ENCODE measurements at places on chromosomes 4 and X.

GRCh38 chrX:25343060-25343459, 327.3 kb upstream of the ARX start:
- DNase-seq = no peak

- DNase-seq = no peak
Measured at GRCh38 chr4:133146574-133147241, 2.4 kb upstream of the PCDH10 start.

DNA sequence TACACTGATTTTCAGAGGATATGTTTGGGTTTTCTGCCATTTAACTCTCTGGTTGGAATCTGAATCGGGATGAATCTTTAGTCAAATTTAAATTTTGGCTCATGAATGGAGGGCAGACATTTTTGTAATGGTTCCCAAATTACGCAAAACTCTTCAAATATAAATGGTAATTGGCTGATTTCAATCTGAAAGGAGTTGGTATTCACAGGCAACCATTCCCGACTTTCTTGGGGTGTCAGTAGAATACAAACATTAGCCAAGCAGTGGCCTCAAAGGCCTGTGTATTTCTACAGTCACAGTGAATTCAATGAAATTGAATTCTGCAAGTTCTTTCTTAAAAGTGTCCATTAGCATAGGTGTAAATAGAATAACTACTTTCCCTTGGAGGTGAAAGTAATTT, 668.8 kb upstream of the PRKX start:
- DNase-seq = no peak

DNA sequence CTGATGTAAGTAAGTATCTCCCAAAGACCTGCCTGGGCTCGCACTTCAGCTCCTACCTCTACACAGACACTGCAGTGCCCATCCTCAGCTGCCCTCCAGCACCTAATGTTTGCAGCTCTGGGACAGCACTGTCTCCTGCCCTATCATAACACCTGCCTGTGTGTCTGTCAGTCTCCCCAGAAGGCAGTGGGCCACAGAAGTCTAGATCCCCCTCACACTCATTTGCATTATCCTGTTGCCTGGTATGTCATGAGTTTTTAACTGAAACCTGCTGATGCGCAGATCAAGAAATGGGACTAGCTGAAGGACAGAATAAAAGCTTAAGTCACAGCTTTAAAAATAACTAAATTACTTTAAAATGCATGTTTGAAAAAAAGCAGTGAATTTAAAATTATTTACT, 43.0 kb downstream of the LRP2BP start:
- no peak for DNase-seq

GRCh38 chr4:28518561-28519165, 1658.0 kb downstream of the STIM2 start:
- no peak for DNase-seq

DNA sequence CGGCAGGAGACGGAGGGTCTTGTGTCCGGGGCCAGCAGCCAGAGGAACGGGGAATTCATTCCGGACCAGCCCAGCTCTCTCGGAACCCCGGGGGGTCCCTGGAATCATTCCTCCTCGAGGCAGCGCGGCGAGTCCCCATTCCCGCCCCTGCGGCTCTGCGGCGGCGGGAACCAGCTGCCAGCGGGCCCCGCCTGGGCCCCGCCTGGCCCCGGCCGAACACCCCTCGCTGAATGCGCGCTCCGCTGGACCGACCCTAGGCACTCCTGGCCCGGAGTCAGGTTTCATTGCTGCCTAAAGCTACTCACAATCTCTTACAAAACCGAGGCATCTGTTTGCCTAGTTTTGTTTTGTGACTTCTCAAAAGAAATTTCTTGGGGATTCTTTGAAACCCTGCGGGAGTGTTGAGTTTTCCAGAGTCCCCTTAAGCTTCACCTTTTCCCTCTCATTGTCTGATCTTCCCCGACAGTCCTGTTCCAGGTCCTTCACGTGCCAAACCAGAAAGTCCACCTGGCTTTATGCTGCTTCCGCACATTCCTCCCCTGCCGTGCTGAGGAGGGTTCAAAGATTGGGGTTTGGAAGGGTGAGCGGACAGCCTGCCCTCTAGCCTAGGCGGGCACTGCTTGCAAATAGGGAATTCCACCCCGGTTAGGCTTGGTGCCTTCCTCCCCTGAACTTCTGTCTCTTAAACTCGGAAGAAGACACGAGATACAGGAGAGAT, 789 bp downstream of the ARHGAP10 start:
- DNase-seq = no peak

- DNase-seq = no peak
Measured at GRCh38 chr4:170026253-170027021, at the start of gene MFAP3L. TSS of gene MFAP3L (minus strand) at chr4:170026395. CDS start at chr4:170005877, 20,518 bp downstream.

GRCh38 chr4:95044324-95044837, 286.6 kb downstream of the BMPR1B start:
- DNase-seq = no peak

DNA sequence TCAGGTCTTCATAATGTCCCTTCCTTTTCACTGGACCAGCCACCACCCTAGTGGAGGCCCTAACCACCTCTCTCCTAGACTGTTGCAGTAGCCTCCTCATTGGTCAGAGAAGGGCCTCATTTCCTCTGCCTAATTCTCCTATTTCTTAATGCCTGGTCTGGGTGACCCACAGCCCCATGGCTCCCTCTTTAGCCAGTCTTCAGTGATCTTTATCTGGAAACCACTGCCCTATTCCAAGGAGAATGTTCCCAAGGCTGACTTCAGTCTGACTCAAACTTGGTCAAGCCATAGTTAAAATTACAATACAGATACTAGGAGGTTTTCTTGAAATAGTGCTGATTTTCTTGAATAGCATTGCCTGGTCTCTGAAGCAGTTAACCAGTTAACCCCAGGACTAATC, 53.6 kb upstream of the PRPS1 start:
- no peak for DNase-seq

- peak; percentile 93 for DNase-seq
Measured at GRCh38 chr4:85607624-85608023, 132.7 kb downstream of the ARHGAP24 start.

DNA sequence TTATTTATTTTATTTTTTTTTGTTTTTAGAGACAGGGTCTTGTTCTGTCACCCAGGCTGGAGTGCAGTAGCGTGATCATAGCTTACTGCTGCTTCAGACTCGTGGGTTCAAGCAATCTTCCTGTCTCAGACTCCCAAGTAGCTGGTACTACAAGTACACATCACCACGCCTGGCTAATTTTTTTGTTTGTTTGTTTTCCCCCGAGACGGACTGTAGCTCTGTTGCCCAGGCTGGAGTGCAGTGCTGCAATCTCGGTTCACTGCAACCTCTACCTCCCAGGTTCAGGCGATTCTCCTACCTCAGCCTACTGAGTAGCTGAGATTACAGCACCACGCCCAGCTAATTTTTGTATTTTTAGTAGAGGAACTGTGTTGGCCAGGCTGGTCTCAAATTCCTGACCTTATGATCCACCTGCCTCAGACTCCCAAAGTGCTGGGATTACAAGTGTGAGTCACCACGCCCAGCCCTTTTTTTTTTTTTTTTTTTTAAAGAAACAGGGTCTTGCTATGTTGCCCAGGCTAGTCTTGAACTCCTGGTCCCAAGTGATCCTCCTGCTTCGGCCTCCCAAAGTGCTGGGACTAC, 32.2 kb downstream of the COPS4 start:
- no peak for DNase-seq

DNA sequence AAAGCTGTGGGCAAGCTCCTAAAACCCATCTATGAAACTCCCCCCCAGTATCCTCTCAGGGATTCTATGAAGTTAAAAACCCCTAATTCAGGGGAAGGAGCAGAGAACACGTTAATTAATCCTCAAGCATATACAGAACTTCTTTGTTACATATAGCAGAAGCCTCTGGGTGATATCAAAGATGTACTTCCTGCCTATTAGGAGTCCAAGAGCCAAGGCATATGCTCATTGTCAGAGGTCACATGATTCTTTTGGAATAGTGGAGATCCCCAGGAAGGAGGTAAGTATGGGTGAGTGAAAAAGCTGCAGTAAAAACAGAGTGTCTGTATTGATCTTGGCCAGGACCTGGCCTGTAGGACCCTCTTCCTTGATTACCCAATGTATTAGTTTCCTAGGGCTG, 2.9 kb upstream of the SPARCL1 start:
- no peak for DNase-seq

DNA sequence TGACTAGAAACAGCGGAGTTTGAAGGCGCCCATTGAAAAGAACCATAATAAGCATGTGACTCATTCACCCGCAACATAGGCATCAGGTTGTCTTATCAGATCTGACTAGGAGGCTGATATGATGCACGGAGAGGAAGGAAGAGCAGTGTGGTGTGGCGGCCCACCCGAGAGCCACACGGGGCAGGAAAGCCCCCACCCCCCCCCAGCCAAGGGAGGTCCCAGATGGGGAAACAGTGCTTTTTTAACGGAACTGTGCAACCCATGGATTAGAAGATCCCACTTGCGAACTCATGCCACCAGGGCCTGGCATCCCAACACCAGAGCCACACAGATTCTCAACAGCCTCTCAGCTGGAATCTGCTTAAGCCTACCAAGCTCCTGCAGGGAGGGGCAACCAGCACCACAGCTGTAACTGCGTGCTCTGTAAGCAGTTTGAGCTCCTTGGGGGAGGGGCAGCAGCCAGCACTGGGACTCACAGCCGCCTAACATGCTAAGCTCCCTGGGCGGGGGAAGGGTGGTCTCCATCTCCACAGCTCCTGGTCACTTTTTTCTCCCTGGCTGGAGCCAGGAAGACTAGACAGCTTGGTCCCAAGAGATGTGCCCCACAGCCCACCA, 466.2 kb downstream of the PDGFC start:
- DNase-seq = no peak

DNA sequence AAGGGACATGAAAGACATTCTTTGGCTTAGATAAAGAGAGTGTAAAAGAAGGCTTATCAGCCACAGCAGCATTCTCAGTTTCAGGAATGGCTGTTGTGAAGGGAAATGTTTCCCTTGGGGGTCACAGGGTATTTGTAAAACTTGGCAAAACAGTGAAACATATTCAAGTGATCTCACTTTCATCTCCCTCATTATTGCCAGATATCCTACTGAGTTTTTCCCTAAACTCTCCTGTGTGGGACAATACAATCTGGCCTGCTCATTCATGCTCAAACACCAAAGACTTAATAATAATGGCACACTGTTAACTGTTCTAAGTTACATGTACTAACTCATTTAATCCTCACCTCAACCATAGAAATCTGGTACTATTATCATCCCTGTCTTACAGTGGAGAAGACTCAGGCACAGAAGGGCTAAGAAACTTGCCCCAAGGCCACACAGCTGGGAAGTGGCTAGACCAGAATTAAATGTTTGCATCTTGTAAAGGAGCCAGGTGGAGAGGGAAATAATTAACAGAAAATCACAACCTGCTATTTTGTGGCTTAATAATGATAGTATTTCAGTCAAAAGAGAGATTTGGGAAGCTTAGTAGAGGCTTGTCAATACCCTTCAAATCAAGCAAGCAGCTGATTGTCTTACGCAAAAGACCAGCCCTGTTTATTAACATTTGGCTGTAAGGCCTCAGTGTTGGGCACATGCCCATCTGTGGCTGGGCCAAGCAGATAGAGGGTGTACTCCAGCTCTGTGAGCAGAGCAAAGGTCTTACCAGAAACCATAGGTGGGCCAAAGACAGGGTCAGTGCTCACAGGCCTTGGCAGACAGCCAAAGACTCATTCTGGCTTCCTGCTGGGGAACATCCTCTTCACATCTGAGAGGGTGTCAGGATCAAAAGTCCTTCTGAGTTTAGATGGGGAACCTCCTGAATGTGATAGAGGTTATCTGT, 17.3 kb downstream of the SMPX start:
- DNase-seq = no peak

GRCh38 chrX:338281-338835, 19.8 kb upstream of the GTPBP6 start:
- no peak for DNase-seq

DNA sequence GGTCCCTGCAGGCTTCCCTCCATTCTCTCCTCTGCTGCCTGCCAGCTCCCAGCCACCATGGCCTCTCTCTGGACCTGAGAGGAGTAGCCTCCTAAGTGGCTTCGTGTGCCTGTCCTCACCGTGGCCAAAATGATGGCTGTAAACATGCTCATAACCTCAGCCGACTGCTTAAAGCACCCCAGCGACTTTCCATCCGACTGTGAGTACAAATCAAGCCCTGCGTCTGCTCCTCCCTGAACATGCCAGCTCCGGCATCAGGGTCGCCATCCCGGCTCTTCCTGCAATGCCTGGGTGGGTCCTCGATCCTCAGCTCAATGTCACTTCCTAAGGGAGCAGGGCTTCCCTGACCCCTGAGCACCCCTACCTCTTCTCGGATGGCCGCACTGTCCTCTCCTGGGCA, 3.3 kb upstream of the SORCS2 start:
- no peak for DNase-seq

GRCh38 chr4:107708225-107708624, 11.8 kb downstream of the PAPSS1 start:
- no peak for DNase-seq

DNA sequence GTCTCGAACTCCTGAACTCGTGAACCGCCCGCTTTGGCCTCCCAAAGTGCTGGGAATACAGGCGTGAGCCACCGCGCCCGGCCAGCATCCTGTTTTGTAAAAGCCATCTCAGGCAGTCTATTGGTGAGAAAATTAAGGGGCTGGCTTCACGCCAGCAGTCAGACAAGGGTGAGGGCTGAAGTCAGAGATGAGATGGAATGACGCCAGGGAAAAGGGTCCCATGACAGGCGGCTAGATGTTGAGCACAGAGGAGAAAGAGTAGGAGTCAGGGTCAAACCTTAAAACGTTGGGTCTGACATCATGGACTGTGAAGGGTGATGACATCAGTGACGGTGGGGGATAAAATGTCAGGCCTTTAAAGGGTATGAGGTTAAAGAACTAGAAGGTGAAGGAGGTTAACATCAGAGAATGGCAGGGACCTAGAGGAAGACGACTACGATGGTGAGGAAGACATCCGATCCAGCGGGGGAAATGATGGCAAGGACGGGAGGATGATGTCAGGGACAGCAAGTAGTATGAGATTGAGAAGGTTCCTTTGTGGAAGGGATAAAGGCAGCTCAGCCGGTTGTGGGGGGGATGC, 504 bp upstream of the RBM3 start:
- DNase-seq = peak; percentile 43

DNA sequence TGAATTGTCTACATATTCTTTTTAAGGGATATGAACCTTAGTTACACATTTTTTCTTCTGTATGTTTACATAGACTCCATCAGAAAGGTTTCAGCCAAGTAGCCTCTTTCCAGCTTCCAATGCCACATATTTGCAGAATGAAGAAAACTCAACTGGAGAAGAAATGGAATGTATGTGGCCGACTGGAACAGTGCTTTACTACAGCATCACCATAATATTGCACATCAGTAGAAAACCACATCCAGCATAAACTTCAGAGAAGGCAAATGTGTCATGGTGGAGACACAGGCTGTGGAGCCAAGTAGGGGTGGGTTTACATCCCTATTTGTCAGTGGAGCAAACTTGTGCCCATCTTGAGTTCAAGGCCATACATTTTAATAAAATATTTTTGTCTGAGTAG, 204.8 kb upstream of the LDB2 start:
- DNase-seq = no peak

DNA sequence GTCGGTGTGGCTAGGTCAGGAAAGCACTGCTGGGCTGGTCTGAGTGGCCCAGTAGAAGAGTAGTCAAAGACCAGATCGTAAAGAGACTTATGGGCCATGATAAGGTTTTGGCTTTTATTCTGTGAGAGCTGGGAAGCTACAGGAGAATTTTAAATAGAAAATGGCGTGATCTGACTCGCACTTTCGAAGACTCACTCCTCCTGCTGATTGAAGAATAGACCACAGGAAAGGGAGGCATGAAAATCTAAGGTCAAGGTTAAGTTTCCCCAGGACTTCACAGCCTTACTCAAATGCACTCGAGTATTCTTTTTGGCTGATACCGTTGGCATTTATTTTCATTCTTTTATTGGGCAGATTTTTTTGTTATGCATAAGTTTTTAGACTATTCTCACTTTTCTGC, 231.4 kb upstream of the ANKRD50 start:
- DNase-seq = no peak

- no peak for DNase-seq
Measured at GRCh38 chr4:111323496-111323895, 700.6 kb upstream of the PITX2 start.

Measured in NCI-H2029 treated with DMSO at 0.1 percent for 48 hours (cell line).